Activated T-helper 1 cell treated with anti-CD3 and anti-CD28 coated beads, Interleukin-2, amount 50 U/mL, for 16 hours (primary cell): ENCODE measurements at places on chromosomes 16 and 17.

GRCh38 chr16:457732-458400 is 32.4 kb downstream of the RAB11FIP3 start:
- DNase-seq, result no peak

DNA sequence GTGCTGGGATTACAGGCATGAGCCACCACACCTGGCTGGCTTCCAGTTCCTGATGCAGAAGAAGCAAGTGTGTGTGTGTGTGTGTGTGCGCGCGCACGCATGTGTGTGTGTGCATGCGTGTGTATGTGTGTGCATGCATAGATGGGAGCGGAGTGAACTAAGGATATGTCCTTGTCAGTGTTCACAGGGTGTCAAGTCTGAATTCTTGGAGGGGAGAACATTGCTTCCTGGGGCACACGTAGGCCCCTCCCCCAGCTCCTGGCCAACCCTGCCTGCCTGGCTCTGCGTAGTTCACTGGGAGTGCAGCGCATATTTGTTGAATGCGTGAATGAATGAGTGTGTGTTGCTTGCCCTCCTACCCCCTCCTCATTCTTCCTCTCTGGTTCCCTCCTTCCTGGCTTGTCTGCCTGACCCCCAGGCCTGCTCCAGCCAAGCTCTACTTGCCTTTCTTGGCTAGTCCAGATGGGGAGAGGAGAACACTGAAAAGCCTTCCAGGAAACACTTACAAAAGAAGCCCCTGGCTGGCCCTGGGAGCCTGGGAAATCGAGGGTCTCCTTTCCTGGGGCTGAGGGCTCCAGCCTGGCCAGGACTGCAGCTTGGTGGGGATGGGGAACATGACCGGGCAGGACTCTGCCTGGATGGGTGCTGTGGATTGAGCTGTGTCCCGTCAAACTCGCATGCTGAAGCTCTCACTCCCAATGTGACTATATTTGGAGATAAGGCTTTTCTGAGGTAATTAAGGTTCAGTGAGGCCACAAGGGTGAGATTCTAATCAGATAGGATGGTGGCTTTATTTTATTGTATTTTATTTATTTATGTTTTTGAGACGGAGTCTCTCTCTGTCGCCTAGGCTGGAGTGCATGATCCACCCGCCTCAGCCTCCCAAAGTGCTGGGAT is 27.9 kb downstream of the IGFBP4 start:
- no peak for DNase-seq

GRCh38 chr16:28984619-28985135 is at the start of gene LAT:
Gene LAT (plus strand): TSS chr16:28985052. CDS start chr16:28985418, 366 bp downstream.
- DNase-seq, result peak; percentile 73

- DNase-seq, result no peak
These were observed 79.4 kb downstream of the RAP1GAP2 start for GRCh38 chr17:2875608-2876007.

- no peak for DNase-seq
These were observed 96.7 kb upstream of the CDH5 start for GRCh38 chr16:66269617-66270332.

DNA sequence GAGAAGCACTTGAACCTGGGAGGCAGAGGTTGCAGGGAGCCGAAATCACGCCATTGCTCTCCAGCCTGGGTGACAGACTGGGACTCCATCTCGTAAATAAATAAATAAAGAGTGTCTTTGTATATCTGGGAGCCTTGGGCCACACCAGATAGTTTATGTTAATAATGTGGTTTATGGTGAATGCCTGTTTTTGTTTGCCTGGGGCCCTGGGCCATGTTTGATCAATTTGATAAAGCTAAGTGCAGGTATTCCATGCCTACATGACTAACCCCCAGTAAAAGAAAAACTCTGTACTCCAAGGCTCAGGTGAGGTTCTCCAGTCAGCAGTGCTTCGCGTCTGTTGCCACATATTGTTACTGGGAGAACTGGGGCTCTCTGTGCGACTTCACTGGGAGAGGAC is 15.1 kb downstream of the SCIMP start:
- DNase-seq, result no peak

- no peak for DNase-seq
These were observed 94.7 kb downstream of the SALL1 start for GRCh38 chr16:51056331-51056730.

DNA sequence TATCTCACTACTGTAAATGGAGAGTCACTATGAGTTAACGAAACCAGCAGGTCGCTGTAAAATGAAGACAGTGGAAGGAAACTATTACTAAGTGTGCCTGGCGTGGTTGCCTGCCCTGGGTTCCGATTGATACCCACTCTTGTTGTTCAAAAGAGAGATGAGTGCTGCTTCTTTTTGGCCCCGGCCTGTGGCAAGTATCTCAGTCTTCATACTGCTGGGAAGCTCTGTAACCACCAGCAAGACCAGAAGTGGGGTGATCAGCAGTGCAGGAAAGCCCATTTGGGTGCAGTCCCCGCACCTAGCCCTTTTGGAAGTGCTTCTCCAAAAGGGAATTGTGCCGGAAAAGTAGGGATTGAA is 104.5 kb downstream of the SNX29 start:
- DNase-seq, result no peak

DNA sequence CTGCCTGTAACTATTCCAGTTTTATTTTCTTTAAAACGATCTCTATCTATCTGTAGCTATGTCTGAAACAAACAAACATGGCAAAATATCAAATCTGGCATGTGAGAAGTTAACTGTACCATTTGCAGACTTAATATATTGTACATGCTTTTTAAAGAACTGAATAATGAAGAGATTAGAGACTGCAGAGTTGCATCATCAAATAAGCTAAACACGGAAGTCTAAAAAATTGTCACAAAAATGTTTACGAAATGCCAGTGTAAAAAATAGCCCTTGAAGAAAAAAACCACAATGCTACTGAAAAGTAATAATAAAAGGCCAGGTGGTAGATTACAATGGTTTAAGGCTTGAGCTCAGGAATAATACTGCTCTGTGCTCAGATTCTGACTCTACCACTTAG is 43.1 kb downstream of the HS3ST3A1 start:
- no peak for DNase-seq

DNA sequence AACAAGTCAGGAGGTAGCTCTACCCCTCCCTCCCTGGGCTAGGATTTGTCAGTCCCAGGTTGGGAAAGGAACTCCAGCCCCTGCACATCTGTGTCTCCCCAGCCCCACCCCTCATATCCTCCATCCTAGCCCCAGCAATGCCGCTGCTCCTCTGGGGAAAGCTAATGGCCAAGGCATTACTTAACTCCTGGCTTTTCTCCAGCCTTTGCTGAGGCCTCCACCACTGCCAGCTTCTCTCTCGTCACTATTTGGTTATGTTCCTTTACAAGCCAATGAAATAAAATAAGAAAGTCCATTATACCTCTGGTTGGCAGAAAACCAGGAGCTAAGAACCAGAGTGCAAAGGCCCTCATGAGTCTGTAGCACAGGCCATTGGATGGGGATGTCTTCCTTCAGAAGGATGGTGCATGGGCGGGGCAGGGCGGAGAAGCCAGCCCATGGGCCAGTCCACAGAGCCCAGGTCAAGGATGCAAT is 171.0 kb downstream of the CCDC182 start:
- DNase-seq, result no peak

DNA sequence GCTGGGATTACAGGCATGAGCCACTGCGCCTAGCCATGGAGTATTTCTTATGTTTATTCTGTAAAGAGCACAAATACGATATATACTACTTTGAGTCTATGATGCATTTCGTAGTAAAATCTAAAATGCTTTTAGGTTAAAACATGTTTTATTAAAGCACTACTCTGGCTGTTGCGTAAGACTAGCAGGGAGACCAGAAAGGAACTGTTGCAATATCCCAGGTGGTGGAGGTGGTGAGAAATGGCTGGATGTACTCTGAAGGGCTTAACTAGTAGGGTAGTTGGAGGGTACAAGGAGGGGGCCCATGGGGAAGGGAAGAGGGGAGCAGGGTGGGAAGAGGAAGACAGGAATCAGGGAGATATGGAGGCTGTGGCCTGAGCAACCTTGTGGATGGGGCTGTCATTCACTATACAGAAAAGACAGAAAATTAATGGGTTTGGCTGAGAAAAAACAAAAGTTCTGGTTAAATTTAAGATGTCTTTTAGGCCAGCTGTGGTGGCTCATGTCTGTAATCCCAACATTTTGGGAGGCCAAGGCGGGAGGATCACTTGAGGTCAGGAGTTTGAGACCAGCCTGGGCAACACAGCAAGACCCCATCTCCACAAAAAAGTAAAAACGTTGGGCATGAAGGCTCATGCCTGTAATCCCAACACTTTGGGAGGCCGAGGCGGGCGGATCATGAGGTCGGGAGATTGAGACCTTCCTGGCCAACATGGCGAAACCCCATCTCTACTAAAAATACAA is 35.8 kb downstream of the ST3GAL2 start:
- no peak for DNase-seq

DNA sequence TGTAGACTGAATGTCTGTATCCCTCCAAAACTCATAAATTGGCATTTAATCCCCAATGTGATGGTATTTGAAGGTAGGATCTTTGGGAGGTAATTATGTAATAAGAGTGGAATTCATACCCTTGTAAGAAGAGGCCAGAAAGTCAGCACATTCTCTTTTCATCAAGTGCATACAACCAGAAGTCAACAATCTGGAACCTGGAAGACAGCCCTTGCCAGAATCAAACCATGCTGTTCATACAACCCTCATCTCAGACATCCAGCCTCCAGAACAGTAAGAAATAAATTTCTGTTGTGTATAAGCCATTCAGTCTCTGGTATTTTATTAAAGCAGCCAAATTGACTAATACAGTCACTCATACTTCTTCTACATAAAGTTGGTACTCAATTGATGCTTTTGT is 481.0 kb upstream of the SOX9 start:
- DNase-seq, result no peak

DNA sequence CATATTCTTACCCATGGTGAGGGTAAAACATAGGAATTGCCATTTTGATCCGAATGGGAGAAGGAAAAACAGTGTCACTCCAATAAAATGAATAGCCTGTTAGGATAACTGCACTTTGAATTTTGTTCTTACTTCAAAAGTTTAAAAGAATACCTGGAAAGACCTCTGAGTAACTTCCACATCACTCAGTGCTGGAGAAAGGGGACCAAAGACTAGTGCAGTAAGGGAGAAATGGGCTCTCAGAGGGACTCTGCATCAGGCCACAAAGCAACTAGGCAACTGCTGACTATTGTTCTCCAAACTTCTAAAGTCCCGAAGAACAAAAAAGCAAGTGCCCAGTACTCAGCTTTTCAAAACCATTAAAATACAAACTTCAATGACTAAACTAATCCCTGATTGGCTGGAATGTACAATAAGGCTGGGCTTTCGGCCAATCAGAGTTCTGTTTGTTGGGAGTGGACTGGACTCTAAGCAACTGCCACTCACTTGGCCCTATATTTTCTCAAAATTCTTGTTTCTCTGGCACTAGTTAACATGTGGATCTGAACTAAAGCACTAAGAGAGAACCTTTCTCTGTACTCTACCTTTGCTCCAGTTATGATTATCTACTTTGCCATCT is 6.2 kb downstream of the DNAJC7 start:
- no peak for DNase-seq

- DNase-seq, result no peak
These were observed 4.5 kb downstream of the OR1F1 start for GRCh38 chr16:3192476-3193019.

GRCh38 chr16:11572301-11572995 is 14.3 kb downstream of the LITAF start:
- no peak for DNase-seq

- DNase-seq, result no peak
These were observed 62.4 kb downstream of the SOX9 start for GRCh38 chr17:72183194-72183685.

- DNase-seq, result no peak
These were observed 360.6 kb upstream of the XYLT1 start for GRCh38 chr16:17831330-17831729.

- DNase-seq, result no peak
These were observed 389.2 kb upstream of the SALL1 start for GRCh38 chr16:51540259-51540658.

- DNase-seq, result no peak
These were observed 63.6 kb upstream of the DOC2B start for GRCh38 chr17:245020-245419.

- no peak for DNase-seq
These were observed 94.7 kb downstream of the GOSR1 start for GRCh38 chr17:30571921-30572320.

GRCh38 chr16:55126456-55126855 is 195.8 kb downstream of the IRX5 start:
- no peak for DNase-seq

DNA sequence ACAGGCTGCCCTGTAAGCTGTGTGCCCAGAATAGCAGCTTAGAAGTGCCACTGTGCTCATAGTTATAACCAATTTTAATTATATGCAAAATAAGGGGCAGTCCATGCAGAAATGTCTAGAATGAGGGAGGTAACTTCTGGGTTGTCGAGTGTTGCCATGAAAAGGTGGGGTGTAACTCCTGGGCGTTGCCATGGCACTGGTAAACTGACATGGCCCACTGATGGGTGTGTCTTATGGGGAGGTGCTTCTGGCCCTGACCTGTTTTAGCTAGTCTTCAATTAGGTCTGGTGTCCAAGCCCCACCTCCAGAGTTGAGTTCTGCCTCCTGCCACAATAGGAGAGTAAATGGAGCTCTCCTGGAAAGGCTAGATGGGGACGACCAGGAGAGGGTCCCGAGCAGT is 120.6 kb downstream of the SALL1 start:
- DNase-seq, result no peak

DNA sequence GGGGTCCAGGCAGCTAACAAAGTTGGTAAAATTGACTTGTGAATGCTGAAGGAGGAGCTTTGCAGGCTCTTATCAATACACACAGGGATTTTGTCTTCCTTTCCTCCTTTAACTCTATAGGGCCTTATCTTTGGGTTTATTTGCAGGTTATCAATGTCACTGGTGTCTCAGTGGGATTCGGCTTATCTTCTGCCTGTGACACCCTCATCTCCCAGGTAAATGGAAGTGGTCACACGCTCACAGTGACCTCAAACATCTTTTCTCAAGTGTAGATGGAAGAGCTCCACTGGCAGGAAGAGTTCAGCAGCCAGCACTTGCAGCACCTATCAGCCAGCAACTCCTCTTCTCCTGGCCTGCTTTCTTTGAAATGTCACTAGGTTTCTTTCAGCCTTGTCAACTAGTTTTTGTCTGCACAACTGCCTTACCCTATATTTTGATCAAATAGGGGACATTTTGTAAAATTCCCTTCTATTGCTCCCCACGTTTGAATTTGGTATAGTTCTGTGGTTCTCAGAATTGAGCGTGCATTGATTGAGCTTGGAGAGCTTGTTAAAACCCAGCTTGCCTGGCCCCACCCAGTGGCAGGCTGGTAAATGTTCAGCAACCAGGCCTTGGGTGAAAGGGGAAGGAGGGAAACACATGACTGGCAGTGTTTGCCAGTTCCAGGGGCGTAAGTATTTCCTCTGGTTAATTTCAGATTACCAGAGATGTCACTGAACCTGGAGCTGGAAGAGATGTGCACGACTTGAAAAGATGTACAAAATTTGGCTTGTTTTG is 12.8 kb downstream of the SLC47A1 start:
- DNase-seq, result no peak

GRCh38 chr17:83190601-83191387 is 111.4 kb downstream of the METRNL start:
- DNase-seq, result no peak

DNA sequence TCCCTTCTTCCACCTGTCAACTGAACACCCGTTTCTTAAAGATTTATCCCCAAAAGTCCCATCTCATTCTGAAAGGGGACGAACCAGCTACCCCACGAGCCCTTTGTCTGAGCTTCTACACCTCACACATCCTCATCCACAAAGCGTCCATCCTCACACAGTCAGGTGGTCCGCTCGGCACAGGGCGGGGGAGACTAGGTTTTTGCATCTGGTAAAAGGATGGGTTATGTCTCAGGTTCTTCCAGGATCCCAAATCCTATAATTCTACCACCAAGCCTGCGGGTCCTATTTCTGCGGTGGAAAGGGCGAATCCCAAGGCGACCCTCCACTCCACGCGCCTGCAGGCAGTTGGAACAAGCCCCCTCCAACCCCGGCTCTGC is 458 bp downstream of the GFOD2 start:
- no peak for DNase-seq
